HepG2 (cell line): ENCODE measurements at places on chromosomes 16 and 17. TPM values are rescaled to one million over a fixed set of nuclear protein-coding genes. Genes with fewer than 3 reads are reported as not detected.

TSR1 gene
- 65.8 and 75.8 TPM in 2 replicates for total RNA-seq

HID1 gene
- 1.7 and 2.1 TPM in 2 replicates for total RNA-seq

PIRT gene
- total RNA-seq, result not detected in 2 replicates

BFAR gene
- 96.9 and 98.2 TPM in 2 replicates for total RNA-seq

HOXB13 gene
- total RNA-seq, result not detected in 2 replicates

PDIA2 gene
- 0.35 and 0.60 TPM in 2 replicates for total RNA-seq

CCDC200 gene
- not detected in 2 replicates for total RNA-seq

DLG4 gene
- total RNA-seq, result 0.25 and 0.71 TPM in 2 replicates

BAHCC1 gene
- total RNA-seq, result 0.94 and 1.7 TPM in 2 replicates

SPN gene
- total RNA-seq, result 0.22 and 0.38 TPM in 2 replicates

P4HB gene
- total RNA-seq, result 337 and 782 TPM in 2 replicates

PRR29 gene
- total RNA-seq, result 0.07 and 0.11 TPM in 2 replicates

DLX3 gene
- total RNA-seq, result not detected in 2 replicates

CCL23 gene
- total RNA-seq, result not detected in 2 replicates

TMIGD1 gene
- total RNA-seq, result not detected in 2 replicates

PSMD12 gene
- total RNA-seq, result 71.7 and 115 TPM in 2 replicates

MRPS7 gene
- 162 and 184 TPM in 2 replicates for total RNA-seq

RAB40B gene
- 4.4 and 6.2 TPM in 2 replicates for total RNA-seq

SULT1A2 gene
- total RNA-seq, result 34.2 and 35.2 TPM in 2 replicates

HSD17B1 gene
- total RNA-seq, result 0.77 and 0.93 TPM in 2 replicates

KRT23 gene
- 24.7 and 32.9 TPM in 2 replicates for total RNA-seq

NPIPA5 gene
- total RNA-seq, result 9.7 and 10.7 TPM in 2 replicates

ADAMTS18 gene
- total RNA-seq, result not detected in 2 replicates

CRISPLD2 gene
- total RNA-seq, result 0.14 and 0.31 TPM in 2 replicates

CHD9NB gene
- total RNA-seq, result 0.18 and 0.34 TPM in 2 replicates

CCL2 gene
- not detected in 2 replicates for total RNA-seq

KCNH6 gene
- 0.08 and 0.18 TPM in 2 replicates for total RNA-seq

CD300C gene
- total RNA-seq, result not detected in 2 replicates

SRCIN1 gene
- total RNA-seq, result 0.90 and 1.2 TPM in 2 replicates

KRT32 gene
- total RNA-seq, result not detected in 2 replicates

TGFB1I1 gene
- total RNA-seq, result 0.52 and 0.80 TPM in 2 replicates

SLC13A2 gene
- total RNA-seq, result not detected in 2 replicates
